ENCODE measurements at places on chromosomes 5 and 9. TPM values are rescaled to one million over a fixed set of nuclear protein-coding genes. Genes with fewer than 3 reads are reported as not detected.

Gene PLPPR1
- not detected for polyA plus RNA-seq

Gene FOXE1
- polyA plus RNA-seq = 4.9 TPM

Gene ATP10B
- polyA plus RNA-seq = not detected

Gene SLC25A2
- polyA plus RNA-seq = not detected

Gene RNF145
- polyA plus RNA-seq = 27.9 TPM

Gene WNT8A
- not detected for polyA plus RNA-seq

Gene DRD1
- polyA plus RNA-seq = not detected

Gene SLC6A3
- not detected for polyA plus RNA-seq

Gene GARIN3
- polyA plus RNA-seq = not detected

Gene TAS2R1
- 0.06 TPM for polyA plus RNA-seq

Gene SH2D3C
- polyA plus RNA-seq = 0.06 TPM

Gene PDE6A
- polyA plus RNA-seq = not detected

- no peak for DNase-seq
These were observed 320.0 kb downstream of the DNAH5 start for GRCh38 chr5:13624283-13625074.

DNA sequence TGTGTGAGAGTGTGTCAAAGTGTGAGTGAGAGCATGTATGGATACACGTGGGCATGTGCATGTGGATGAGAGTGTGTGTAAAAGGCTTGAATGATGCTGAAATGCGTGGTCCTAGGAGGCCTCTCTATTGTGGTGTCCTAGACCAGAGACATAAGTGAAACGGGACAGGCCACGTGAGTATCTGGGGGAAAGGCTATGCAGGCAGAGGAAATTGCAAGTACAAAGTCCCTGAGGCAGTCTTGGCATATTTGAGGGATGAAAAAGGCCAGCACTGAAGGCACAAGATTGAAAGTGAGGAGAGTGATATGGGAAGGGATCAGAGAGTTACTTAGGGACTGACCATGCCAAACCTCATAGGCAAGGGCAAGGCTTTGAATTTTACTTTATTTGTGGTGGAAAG is 67.2 kb upstream of the CCDC152 start:
- DNase-seq = no peak

GRCh38 chr9:127903557-127904475 is 4.4 kb upstream of the ST6GALNAC6 start:
- DNase-seq = no peak

- no peak for DNase-seq
These were observed 4.5 kb downstream of the CCDC180 start for GRCh38 chr9:97311798-97312500.

DNA sequence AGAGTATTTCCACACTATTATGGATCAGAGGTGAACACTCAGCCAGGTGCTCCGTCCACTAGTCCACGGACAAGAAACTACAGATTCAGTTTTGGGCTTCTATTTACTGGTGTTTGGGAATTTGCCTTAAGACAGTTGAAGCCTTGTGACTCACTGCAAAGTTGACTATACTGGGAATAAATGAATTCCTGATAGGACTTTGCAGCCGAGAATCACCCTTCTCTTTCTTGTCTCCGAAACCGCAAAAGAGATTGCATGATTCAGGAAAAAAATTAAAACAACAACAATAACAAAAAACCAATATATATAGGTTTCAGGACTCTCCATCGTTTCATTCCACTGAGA is 716 bp downstream of the TMEM171 start:
- DNase-seq = no peak

GRCh38 chr9:137009938-137010732 is 13.8 kb upstream of the CLIC3 start:
- DNase-seq = no peak

GRCh38 chr5:55905251-55905650 is 54.1 kb downstream of the IL31RA start:
- no peak for DNase-seq

DNA sequence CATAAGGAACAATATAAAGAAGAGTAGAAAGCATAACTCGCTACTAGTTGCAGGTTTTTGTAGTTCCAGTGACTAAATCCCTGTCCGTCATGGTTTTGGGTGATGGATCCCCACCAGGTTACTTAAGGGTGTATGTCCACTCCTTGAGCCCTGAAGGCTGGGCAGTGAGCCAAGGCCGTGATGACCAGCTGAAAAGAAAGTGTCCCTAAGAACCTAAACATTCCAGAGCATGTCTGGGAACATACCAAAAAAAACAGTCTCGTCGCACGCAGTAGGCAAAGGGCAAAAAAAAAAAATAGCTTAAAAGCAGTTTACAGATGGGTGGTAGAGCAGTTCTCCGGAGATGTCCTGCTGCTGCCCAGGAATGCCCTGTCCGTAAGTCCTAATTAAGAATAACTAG is 21.4 kb upstream of the SNAPC3 start:
- no peak for DNase-seq

GRCh38 chr9:126550891-126551351 is 62.8 kb upstream of the LMX1B start:
- DNase-seq = no peak

DNA sequence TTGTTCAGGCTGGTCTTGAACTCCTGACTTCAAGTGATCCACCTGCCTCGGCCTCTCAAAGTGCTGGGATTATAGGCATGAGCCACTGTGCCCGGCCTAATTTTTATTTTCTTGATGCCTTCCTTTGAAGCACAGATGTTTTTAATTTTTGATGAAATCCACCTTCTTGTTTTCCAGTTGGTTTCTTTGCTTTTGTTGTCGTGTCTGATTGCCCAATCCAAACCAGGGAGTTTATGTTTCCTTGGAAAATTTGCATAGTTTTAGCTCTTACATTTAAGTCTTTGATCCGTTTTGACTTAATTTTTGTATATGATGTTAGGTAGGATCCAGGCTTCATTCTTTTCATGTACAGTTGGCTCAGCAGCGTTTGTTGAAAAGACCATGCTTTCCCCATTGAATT is 15.2 kb downstream of the EHMT1 start:
- no peak for DNase-seq

- DNase-seq = no peak
These were observed 4.2 kb downstream of the NIPBL start for GRCh38 chr5:36880761-36881160.

GRCh38 chr5:98454904-98455303 is 318.6 kb upstream of the RGMB start:
- peak; percentile 88 for DNase-seq

DNA sequence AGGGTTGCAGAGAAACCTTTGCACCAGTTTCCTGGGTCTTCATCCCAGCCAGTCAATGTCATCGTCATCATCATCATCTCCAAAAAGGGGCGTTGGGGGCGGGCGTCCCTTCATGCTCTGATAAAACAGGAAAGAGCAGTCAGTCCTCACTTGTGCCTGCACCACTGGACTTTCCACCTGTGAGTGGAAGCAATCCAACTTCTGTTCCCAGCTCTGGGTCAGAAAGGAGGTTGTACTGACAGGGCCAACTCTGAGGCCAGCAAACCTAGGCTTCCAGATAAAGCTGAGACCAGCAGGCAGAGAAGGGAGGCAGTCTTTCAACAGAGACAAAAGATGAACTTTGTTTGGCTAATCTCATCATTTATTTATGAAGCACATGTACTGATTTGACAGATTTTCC is 15.2 kb downstream of the SLC31A2 start:
- DNase-seq = no peak

DNA sequence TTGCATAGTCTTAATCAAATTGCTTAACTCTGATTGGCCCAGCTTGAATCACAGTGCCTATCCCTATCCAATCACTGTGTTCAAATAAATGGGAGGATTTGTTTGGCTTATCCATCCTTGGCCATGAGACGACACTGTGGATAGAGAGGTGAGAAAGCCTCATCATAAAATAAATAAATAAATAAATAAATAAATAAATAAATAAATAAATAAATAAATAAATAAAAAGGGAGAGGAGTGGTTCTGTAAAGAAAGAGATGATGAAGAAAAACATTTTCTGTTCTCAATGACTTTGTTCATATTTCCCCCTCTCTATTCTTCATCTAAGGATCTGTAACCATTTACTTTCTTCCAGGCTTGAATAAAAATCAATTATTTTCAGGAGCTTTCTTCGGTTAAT is 74.7 kb downstream of the PTPRD start:
- no peak for DNase-seq

DNA sequence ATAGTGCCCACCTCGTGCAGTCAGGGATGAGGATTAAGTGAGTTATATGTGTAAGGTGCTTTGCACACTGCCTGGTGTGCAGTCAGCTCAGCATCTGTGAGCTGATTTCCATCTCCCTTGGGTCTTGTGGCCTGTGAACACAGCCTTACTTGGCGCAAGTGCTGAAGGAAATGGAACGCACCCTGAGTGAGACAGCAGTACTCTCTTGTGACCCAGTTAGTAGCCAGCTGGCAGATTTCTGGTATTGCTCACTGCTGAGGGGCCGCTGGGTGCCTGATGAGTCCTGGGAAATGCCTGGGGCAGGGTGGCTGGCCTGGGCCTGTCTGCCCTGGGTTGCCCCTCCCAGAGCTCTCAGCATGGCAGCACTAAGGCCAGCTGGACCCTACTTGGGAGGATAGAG is 90.9 kb upstream of the BOD1 start:
- DNase-seq = no peak

DNA sequence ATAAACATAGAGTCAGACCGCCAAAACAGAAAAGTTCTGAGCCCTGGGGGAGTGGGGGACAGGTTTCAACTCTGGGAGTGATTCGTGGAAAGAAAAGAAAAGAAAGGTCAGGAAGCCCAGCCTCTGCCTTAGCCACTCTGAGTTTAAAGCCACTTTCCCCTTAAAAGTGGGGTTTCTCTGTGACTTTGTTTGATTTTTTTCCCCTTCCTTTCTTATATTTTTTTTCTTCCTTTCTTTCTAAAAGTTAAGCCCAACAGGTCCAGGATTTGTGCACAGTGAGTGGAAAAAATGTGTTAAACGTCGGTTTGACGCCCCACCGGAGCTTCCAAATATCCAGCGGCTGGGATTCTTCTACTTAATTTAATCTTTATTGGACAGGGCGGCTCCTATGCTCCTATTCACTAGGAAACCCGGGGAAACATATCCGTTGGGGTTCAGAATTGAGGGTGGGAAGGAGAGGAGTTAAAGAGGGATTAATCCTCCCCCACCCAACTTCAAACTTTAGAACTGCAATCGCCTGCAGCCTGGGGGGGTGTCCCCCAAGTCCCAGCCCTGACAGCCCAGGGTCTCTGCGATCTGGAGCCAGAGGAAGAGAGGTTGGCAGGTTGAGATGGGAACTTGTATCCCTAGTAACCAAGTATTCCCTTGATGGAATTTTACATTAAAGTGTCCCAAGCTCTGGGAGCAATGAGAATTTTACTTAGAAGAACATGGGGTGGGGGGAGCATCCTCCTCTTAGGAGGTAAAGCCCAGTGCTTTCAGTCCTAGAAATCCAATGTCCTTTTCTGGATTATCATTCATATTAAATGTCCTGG is 6.3 kb downstream of the NR2F1-AS1 start:
- DNase-seq = no peak

DNA sequence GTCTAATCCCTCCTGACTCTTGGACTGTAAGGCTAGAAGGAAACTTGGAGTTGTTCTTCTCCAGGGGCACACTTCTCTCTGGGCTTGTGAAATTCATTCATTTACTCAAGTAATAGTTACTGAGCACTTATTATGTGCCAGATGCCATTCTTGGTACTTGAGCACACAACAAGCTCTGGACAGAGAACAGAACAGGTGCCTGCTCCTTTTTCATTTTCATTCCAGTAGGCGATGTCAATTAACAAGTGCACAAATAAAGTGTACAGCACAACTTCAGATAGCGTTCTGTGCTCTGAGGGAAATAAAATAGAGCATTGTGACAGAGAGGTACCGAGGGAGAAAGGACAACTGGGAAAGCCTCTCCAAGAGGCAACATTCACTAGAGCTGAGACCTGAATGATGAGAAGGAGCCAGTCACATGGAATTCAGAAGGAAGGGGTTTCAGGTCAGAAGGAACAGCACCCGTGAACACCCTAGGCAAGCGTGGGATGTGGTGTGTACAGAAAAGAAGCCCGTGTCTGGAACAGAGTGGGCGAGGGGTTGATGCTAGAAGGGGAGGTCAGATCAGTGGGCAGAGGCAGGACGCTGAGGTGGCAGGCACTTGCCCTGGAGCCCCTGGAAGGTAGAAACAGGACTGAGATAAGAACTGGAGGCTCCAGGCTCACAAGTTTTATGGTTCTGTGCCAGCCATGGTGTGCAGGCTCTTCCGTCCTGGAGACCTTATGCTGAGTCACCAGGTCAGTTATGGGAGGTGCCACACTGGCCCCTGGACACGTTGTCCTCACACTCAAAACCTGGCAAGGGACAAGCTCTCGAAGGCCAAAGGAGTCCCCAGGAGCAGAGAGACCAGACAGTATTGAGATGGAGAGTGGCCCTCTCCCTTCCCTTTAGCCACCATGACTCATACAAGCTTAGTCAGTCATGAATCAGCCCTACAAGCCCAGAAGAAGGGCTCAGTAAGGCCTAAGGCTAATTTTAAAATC is 7.2 kb upstream of the ABLIM3 start:
- DNase-seq = peak; percentile 69

DNA sequence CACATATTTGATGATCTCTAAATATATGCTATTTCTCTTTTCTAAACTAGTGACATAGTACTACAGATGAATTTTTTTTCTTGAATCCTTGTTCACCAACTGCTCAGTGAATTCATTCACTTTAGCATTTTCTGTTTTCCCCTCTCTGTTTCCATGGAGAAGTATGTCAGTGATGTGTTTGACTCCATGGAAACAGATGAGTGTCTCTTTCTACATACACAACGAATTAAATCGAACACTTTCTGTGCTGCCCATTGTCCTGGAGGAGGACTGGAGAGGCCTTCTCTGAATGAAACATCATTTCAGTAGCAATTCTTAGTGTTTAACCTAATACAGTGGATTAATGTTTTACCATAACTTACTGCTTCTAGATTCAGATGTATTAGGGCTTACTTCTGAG is 9.5 kb downstream of the INVS start:
- no peak for DNase-seq

DNA sequence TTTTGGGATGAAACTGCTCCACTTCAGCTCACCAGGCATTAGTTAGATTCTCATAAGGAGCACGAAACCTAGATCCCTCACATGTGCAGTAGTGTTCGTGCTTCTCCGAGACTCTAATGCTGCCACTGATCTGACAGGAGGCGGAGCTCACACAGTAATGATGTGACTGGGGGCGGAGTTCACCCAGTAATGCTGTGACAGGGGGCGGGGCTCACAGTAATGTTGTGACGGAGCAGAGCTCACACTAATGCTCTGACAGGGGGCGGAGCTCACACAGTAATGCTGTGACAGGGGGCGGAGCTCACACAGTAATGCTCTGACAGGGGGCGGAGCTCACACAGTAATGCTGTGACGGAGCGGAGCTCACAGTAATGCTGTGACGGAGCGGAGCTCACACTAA is 27.1 kb upstream of the LRRC14B start:
- no peak for DNase-seq

- no peak for DNase-seq
These were observed 131.1 kb upstream of the PHYKPL start for GRCh38 chr5:178363501-178364325.

DNA sequence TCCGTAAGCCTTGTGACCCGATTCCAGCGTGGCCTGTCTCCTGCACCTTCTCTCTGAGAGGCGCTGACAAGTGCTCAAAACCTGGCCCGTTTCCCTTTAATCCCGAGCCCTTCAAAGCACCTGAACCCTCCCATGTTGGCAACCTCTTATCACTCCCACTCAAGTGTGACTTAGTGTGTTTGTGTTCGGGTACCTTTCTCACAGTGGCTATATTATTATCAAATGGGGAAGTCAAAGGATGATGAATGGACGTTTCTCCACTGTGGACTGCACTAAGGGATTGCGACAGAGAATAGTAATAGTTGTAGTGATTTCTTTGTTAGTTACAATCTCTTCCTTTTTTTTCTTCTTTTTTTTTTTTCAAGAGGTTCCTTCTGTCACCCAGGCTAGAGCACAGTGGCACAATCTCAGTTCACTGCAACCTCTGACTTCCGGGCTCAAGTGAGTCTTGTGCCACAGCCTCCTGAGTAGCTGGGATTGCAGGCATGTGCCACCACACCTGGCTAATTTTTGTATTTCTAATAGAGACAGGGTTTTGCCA is 65.4 kb upstream of the TNFSF8 start:
- DNase-seq = no peak
